ENCODE measurements at places on chromosomes 3 and 15. TPM values are rescaled to one million over a fixed set of nuclear protein-coding genes. Genes with fewer than 3 reads are reported as not detected.

The TNFAIP8L3 gene
- total RNA-seq = 2.1 TPM

GRCh38 chr15:74525945-74526344, 15.1 kb upstream of the ARID3B start:
- DNase-seq = no peak

DNA sequence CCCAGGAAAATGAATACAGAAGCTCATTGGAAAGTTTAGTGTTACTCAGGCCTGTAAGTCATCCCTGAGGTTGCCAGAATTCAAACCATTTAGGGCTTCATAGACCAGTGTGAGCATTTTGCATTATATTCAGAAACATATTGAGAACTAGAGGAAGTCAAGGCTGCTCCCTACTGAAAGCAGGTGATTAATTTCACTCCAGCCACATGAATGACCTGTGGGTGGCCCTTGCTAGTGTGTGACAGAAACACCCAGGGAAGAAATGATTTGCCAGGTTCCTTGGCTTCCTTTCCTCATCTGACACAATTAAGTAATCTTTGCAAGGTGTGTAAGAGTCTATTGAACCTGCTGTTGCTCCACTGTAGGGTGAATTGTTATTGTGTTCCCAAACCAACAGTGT, 61.8 kb downstream of the GAP43 start:
- no peak for DNase-seq

DNA sequence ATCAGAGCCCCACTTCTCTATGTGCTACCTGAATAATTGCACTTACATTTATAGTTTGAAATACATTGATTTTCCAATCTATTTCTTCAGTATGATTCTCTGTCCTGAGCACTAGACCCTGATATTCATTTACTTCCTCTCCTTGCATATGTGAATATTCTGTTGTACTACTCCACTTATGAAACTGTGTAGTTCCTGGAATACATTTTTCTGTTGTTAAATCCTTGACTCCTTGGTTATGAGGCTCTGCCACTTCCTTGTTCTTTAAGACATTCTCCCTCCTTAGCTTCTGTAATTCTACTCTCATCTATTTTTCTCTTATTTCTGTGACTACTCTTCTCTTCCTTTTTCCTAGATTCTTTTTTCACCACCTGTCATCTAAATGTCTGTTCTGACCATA, 12.9 kb upstream of the MGA start:
- no peak for DNase-seq

GRCh38 chr3:56837196-56837955, 35.6 kb upstream of the ARHGEF3 start:
- DNase-seq = no peak

DNA sequence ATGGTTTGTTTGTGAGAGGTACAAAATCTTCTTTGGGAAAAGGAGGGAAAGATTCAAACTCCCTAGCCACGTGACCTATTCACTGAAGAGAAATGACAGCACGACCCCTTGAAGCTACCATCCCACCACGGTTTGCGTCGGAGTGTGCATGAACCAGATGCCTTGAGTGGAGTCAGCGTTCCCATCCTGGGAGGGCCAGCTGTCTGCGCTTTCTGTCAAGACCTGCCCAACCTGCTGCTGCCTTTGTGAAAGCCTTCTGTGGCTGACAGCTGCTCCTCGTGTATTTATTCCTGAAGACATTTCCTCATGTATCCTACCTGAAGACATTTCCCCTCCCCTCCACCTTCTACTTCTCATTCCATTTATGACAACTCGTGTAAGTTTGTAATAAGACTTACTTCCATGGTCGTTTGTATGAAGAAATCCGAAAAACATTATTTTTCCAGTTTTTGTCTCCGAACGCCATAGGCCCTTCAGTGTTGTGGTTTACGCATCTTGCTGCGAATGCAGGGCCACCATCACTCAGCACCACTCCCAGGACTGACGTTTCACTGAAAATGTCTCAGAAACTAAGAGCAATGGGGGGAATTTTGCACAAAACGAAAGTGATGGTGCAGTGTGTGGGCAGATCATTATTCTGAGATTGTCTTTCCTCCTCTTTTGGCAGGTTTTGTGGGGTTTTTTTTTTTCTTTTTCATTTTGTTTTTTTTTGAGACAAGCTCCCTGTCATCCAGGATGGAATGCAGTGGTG, 18.9 kb downstream of the EBLN2 start:
- no peak for DNase-seq

GRCh38 chr15:43769584-43770228, 7.1 kb downstream of the ELL3 start:
- DNase-seq = peak; percentile 41

The NOX5 gene
- total RNA-seq = not detected

The SH3GL3 gene
- not detected for total RNA-seq

- no peak for DNase-seq
Measured at GRCh38 chr3:48271763-48272498, 31.0 kb downstream of the ZNF589 start.
